ENCODE measurements at places on chromosomes 3 and 15.

- H3K27ac ChIP-seq = no peak overlapping the region
- H3K4me1 ChIP-seq = no peaks in the 10 kb centered on the region
- peaks cover 95% of the 10 kb centered on the region for H3K36me3 ChIP-seq
- DNase-seq = no peak
- H3K27me3 ChIP-seq = no peaks in the 10 kb centered on the region
Observed at GRCh38 chr3:12935023-12935860, 93.9 kb upstream of the RPL32 start.

DNA sequence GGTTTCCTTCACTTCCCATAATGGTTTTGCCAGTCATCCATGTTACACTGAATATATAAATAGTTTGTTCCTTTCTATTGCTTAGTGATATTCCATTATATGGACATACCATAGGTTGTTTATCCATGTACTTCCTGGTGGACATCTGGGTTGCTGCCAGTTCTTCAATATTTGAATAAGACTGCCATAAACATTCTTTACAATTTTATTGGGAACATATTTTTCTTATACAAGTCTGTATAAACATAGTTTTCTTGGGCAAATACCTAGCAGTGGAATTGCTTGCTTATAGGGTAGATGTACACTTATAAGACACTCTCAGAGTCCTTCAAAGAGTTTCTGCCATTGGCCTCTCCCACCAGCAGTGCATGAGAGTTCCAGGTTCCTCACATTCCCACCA, 231.4 kb downstream of the OPA1 start:
- H3K36me3 ChIP-seq = no peaks in the 10 kb centered on the region
- DNase-seq = no peak
- no peaks in the 10 kb centered on the region for H3K4me1 ChIP-seq
- H3K27me3 ChIP-seq = peaks cover 3% of the 10 kb centered on the region

- H3K27me3 ChIP-seq = no peaks in the 10 kb centered on the region
- H3K36me3 ChIP-seq = no peaks in the 10 kb centered on the region
- no peak overlapping the region for H3K27ac ChIP-seq
- no peak overlapping the region for H3K4me3 ChIP-seq
- no peaks in the 10 kb centered on the region for H3K4me1 ChIP-seq
Observed at GRCh38 chr3:162278834-162279233, 782.2 kb downstream of the OTOL1 start.

DNA sequence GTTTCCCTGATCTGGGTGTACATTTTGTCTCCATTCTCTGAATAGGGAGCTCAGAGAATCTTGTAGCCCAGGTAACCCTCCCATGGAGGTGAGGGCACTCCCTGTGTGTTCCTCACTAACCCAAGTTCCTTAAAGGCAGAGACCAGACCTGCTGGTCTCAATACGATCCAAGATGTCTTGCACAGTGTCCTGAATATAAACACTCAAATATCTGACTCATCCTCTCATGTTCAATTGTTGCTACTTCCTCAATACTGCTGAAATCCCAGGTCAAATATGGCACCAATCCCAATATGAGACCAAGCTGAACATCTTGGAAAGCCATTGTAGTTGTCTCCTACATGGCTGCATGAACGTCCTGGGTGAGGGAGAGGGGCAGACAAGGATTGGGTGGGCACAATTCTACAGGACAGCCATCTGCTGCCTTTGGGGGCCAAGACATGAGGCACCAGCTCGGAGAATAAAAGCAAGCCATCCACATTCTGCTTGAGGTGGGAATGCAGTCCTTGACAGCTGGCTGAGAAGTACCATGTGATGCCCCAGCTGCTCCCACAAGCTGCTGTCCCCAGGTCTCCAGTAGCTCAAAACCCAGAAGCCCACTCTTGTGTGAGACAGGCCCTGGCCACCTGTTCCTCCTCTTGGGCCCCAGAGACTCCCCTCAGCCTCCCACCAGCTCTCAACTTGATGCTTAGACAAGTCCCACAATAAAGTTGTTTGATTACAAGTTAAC, 18.2 kb downstream of the TBC1D2B start:
- peaks cover 60% of the 10 kb centered on the region for H3K4me1 ChIP-seq
- H3K36me3 ChIP-seq = no peaks in the 10 kb centered on the region
- DNase-seq = no peak
- no peaks in the 10 kb centered on the region for H3K27me3 ChIP-seq
- H3K4me3 ChIP-seq = no peak overlapping the region
- no peak overlapping the region for H3K27ac ChIP-seq

GRCh38 chr3:11613319-11613718, 30.4 kb downstream of the VGLL4 start:
- no peaks in the 10 kb centered on the region for H3K27me3 ChIP-seq
- peaks cover 100% of the 10 kb centered on the region for H3K4me1 ChIP-seq
- H3K36me3 ChIP-seq = no peaks in the 10 kb centered on the region

DNA sequence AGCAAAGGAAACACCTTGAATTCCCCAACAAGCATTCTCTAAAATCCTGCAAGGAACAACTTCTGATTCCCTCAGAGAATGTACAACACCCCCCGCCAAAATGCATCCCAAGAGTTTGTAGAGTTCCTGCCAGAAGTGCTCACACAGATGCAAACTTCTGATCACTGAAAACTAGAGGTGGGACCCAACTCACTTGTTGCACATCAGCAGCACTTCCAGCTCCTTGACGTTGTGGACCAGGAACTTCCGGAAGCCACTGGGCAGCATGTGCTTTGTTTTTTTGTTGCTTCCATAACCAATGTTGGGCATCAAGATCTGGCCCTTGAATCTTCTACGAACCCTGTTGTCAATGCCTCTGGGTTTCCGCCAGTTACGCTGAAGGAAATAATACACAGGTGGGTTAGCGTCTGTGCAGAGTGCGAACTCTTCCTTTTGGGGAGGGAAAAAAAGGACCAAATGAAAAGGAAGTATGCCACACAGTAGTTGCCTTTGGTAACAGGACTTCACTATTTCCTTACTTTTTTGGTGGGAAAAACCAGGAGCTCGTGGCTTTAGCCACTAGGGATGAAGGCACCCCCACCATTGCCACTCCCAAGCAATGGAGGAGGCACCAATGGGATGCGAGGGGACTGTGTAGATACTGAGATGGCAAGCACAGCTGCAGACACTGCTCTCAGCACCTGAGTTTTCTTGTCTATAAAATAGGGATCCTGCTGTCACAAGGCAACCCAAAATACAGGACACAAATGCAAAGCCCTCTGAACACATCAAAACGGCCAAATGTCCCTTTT, 2.0 kb downstream of the RPL32 start:
- peaks cover 51% of the 10 kb centered on the region for H3K4me1 ChIP-seq
- peaks cover 22% of the 10 kb centered on the region for H3K36me3 ChIP-seq
- no peaks in the 10 kb centered on the region for H3K27me3 ChIP-seq
- no peak overlapping the region for H3K27ac ChIP-seq
- DNase-seq = no peak

DNA sequence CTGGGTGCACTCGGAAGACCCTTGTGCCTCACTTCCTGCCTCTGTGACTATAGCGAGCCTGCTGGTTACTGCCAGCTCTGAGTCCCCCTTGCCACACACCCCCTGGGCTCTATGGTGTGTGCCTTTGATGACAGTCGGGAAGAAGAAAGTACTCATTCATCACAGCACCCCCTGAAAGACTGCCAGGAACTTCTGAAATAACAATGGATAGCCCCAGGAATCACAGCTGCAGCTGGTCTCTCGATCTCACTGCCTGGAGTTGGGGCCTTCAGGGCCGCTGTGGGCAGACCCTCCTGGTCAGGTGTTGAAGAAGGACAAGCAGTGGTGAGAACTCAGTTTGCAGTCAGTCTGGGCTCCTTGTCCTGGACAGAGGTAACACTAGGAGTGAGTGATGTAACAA, 9.8 kb upstream of the RPP14 start:
- DNase-seq = no peak
- no peak overlapping the region for H3K4me3 ChIP-seq
- H3K27ac ChIP-seq = no peak overlapping the region

GRCh38 chr15:100809151-100809550, 70.5 kb upstream of the ALDH1A3 start:
- H3K4me3 ChIP-seq = no peak overlapping the region
- H3K27ac ChIP-seq = no peak overlapping the region
- 0 out of 2 replicates have a peak, but pooled peaks cover 2% of the 10 kb centered on the region for H3K27me3 ChIP-seq
- no peaks in the 10 kb centered on the region for H3K36me3 ChIP-seq
- no peak for DNase-seq

DNA sequence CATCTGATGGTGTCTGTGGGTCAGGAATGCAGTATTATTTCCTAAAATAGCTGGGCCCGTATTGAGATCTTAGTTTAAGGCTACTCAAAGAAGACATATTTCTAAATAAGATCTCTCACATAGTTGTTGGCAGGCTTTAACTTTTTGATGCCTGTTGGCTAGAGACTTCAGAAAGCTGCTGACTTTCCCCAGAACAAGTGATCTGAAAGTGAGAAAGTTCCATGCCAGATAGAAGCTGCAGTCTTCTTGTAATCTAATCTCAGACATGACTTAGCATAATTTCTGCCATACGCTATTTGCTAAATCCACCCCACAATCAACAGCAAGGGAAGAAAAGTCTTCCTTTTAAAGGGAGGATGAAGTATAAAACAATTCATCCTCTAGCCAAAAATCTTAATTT, 867.1 kb downstream of the IGSF11 start:
- H3K4me3 ChIP-seq = no peak overlapping the region

DNA sequence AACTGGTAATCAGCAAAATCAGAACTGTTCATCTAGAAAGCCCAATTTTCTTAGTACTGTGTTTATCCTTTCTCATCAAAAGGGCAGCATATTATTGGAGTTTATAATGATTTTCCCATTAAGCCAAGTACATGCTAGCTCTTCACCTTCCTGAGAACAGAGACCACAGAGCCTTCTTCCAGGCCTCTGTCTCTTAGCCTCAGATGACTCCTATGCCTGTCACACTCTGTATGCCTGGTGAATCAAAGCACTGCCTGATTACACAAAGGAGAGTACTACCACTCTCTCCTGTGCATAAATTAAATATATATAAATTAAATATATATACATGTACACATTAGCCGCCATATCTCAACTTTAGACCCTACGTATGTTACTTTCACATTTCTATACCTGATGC, 636.1 kb downstream of the NTRK3 start:
- H3K27me3 ChIP-seq = no peaks in the 10 kb centered on the region
- H3K4me3 ChIP-seq = no peak overlapping the region
- DNase-seq = no peak
- no peak overlapping the region for H3K27ac ChIP-seq

DNA sequence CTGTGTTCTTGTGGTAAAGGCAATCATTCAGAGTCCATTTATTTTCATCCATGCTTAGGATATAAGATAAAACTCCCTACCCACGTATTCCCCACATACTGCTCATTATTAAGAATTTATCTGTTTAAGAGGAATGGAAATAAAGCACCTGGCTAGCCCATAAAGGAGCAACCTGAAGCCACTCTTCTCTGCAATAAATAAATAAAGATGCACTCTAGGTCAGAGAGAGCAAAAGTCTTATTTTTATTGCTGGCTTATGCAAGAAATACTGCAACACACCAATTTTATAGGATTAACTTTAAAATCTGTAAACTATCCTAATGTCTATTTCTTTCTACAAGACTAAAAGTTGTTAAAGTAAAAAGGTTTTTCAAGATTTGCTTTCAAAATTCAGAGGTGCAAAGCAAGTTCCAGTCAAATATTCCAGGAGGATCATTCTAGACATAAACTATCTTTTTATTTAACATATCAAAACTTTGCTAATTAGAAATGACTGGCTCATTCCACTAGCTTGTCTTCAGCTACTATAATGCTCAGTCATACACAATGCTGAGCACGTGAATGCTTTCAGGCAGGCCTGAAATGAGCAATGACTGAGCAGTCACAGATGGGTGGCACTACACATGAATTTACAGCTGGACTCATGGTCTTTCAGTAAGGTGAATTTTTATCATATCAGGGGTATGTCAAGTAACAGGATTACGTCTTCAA, 7.1 kb downstream of the TJP1 start:
- H3K4me3 ChIP-seq = no peak overlapping the region
- H3K27me3 ChIP-seq = no peaks in the 10 kb centered on the region
- H3K27ac ChIP-seq = peak overlapping the region; percentile 53
- DNase-seq = peak; percentile 41
- no peaks in the 10 kb centered on the region for H3K36me3 ChIP-seq

DNA sequence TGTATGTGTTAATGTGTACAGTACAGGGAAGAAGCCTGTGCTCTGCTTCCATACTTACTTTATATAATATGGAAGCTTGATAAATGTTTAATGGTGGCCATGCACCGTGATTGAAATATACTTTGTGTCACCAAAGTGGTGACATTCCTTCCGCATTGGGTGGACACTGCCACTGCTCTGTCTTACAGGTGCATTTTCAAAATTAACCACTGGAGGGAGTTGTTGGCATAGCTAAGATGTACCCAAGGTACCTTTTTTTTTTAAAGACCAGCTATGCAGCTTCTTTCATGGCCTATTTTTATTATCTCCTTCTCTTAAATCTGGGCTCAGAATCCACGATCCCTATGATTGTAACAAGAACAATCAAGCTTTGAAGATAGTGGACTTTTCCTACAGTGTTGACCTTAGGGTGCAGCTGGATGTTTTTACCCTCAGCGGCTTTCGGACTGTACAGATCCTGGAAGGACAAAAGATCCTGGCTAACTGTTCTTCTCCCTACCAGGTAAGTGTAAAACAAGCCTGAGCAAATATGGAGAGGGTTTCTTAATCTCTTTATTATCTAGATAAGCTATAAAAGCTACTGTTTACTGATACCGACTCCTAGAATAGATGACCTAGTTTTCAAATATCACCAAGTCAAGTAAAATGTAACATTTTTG, 21.6 kb upstream of the PAK6 start:
- DNase-seq = peak; percentile 69
- H3K36me3 ChIP-seq = peaks cover 6% of the 10 kb centered on the region
- H3K4me1 ChIP-seq = no peaks in the 10 kb centered on the region
- no peak overlapping the region for H3K27ac ChIP-seq
- H3K27me3 ChIP-seq = no peaks in the 10 kb centered on the region

DNA sequence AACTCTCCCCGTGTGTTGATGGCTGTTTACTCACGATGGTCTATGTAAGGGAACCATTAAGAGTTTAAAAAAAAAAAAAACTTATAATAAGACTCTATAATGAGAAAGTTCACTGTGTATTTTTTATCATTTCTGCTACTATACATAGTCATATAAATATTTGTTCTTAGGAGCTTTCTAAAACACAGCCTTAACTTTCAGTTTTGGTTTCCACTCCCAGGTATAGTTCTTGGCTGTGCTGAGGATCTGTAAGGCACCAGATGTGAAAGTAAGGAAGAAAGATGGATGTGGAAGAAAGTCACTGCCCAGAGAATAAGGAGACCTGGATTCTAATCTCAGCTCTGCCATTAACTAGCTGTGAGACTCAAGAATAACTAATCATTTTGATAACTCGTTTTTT, 101.9 kb upstream of the THBS1 start:
- no peaks in the 10 kb centered on the region for H3K4me1 ChIP-seq
- 0 out of 3 replicates have a peak, but pooled peaks cover 4% of the 10 kb centered on the region for H3K27me3 ChIP-seq
- no peaks in the 10 kb centered on the region for H3K36me3 ChIP-seq

DNA sequence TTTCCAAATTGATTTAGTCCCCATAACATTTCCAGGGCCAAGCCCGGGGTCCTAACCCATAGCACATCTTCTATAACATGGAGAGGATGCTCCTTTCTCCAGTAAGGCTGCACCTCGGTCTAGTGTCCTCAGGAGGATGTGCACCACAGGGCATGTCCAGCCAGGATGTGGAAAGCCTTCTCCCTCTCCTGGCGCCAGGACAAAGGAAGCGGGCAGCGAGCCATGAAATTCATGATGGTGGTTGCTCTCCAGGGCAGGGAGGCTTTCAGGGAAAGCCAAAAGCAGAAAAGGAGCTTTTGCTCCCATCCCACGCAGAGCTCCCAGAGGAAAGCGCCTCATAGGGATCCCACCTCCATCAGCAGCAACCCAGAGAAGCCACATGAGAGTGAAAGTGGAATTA, 220.0 kb downstream of the ADAMTSL3 start:
- H3K27me3 ChIP-seq = peaks cover 6% of the 10 kb centered on the region
- H3K27ac ChIP-seq = no peak overlapping the region
- no peaks in the 10 kb centered on the region for H3K36me3 ChIP-seq
- no peaks in the 10 kb centered on the region for H3K4me1 ChIP-seq
- H3K4me3 ChIP-seq = no peak overlapping the region
- DNase-seq = no peak
